ENCODE measurements at places on chromosomes 6 and 20.

- DNase-seq: no peak
Measured at GRCh38 chr20:62227977-62228958, 8.2 kb upstream of the HRH3 start.

GRCh38 chr20:63789836-63790571, 41.1 kb downstream of the ZBTB46 start:
- no peak for DNase-seq

DNA sequence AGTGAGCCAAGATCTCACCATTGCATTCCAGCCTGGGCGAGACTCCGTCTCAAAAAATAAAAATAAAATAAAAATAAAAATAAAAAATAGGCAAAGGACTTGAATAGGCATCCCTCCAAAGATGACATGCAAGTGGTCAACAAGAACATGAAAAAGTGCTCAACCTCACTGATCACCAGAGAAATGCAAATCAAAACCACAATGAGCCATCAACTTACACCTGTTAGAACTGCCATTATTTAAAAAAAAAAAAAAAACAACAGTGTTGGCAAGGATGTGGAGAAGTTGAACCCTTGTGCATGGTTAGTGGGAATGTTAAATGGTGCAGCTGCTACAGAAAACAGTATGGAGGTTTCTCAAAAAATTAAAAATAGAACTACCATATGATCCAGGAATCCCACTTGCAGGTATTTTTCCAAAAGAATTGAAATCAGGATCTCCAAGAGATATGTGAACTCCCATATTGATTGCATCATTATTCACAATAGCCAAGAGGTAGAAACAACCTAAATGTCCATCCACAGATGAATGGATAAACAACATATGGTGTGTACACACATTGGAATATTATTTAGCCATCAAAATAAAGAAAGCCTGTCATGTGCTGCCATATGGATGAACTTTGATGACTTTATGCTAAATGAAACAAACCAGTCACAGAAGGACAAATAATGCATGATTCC, 2.8 kb downstream of the C20orf203 start:
- DNase-seq: no peak

- peak; percentile 85 for DNase-seq
Measured at GRCh38 chr20:44959638-44960102, 527 bp downstream of the TOMM34 start.

DNA sequence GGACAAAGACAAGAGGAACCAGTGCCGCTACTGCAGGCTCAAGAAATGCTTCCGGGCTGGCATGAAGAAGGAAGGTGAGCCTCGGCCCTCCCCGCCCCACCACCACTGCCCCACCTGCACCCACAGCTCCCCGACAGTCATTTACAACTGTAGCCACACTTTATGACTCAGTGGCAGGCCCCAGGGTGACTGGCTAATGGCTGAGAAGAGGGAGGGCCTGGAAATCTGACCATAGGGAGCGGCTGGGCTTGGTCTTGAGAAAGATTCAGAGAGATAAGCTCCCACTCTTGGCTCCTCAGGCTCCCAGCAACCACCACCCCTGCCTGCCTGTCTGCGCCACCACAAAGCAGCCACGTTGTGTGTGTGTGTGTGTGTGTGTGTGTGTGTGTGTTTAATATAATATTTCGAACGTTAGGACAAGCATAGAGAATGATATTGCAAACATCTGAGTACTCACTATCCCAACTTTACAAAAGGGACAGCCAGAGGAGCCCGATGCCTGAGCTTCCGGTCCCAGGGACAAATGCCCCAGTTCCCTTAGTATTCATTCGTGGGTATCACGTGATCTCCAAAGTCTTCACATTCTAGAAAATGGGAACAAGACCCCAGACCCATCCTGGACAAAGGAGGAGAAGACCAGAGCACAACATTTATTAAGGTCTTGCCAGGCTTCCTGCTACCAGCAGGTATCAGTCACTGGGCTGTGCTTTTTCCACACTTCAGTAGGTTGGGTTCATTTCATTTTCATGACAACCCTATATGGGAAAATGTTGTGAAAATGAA, 52.1 kb downstream of the HNF4A start:
- no peak for DNase-seq

DNA sequence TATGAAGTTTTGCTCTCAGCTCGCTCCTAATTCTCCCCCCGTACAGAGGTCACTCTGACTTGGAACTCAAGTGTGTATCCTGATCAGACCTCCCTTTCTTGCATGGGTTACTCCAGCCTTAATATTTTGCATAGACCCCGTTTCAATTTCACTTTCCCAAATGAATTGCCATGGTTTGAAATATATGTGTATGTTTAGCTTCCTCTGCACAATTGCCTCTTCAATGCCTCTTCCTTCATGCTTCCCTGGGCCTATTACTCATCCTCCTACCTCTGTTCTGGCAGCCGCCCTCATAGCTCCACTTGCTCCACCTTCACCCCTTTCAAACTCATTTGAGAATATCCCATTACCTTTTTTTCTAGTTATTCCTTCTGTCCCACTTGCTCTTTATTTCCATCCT, 90.0 kb upstream of the SAMD5 start:
- no peak for DNase-seq

DNA sequence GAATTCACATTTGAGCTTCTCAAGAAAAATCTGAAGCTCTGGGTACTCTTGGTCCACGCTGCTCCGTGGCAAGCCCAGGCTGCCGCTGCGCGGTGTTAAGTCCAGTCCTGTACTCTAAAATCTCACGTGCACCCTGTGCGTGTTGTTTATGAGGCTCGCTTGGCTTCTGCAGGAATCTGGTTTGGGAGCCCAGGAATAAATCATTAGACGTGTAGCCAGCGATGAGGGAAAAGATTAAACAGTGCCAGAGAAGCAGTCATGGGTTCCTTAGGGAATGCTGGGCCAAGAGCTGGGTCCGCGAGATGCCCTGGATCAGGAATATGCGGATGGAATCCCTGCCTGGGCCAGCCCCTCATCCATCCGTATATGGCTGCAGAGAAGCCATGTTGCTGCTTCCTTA, 87.3 kb downstream of the KCNB1 start:
- DNase-seq: no peak

- no peak for DNase-seq
Measured at GRCh38 chr6:114827135-114827534, 484.3 kb upstream of the HS3ST5 start.

DNA sequence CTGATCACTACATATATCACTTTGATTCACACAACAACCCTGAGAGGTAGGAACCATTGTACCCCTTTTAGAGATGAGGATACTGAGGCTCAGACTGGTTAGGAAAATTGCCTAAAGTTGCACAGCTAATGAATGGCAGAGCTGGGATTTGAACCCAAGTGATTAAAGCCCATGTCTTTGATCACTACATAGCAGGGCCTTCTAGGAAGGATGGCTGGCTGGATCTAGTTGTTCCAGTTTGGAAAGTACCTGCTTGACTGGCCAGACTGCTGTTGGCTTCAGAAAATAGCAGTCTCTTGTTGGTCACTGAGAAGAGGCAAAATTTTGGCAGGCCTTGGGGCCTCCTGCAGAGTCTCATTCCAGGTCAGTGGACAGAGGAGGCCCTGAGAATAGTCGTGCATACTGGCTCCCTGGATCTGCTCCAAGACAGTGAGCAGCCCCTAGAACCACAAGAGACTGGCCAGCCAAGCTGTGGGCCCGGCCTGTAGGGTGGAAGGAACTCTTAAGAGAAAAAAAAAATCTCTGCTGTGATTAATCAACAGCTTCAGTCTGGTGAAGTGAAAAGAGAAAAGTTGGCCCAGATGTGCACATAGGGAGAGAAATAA, 17.5 kb downstream of the PPARD start:
- DNase-seq: no peak

DNA sequence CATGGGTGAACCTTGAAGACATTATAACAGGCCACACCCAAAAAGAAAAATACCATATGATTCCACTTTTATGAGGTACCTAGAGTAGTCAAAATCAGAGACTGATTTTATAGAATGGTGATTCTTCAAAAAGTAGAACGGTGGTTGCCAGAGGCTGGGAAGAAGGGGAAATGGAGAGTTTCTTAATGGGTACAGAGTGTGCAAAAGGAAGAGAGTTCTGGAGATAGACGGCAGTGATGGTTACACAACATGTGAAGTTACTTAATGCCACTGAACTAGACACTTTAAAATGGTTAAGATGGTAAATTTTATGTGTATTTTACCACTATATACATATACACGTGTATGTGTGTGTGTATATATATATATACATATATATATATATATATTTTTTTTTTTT, 80.8 kb downstream of the PRND start:
- no peak for DNase-seq

DNA sequence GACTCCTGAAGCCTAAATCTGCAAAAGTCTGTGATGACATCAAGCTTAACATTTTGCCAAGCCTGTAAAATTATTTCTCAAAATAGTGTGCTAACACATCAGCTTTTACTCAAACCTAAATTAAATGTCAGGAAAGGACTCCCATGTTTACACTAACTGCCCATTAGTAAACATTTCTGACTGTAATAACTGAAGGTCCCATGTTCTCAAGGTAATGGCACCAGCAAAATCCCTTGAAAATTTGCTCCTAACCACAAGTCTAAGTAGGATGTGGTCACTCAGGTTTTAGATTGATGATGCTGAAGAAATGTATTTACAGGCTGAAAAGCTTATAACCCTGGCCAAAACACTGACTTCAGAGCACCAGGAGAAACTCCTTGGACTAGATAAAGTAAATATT, 33.0 kb downstream of the BACH2 start:
- DNase-seq: no peak

- no peak for DNase-seq
Measured at GRCh38 chr6:160130729-160131484, 9.3 kb downstream of the SLC22A1 start.

GRCh38 chr20:63495741-63496595, 2.9 kb downstream of the EEF1A2 start:
- peak; percentile 78 for DNase-seq

DNA sequence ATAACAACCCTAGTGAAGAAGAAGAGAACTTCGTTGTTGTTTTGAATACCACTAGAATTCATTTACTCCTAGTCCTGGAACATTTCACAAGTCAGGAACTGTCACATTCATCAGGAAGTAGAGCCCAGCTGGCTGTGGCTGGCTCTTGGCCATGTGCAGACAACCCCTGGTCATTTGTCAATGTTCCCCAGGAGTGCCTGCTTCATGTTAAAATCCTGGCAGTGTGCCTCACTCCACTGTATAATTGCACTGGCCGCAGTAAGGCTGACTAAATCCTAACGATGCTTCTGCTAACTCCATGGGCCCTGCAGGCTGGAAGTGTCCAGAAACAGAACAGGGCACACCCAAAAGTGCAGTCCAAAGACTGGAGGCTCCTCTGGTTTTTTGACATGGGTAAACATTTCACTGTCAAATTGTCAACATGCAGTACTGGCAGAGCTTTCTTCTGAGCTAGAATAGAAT, 41.5 kb upstream of the ADGRF1 start:
- no peak for DNase-seq

DNA sequence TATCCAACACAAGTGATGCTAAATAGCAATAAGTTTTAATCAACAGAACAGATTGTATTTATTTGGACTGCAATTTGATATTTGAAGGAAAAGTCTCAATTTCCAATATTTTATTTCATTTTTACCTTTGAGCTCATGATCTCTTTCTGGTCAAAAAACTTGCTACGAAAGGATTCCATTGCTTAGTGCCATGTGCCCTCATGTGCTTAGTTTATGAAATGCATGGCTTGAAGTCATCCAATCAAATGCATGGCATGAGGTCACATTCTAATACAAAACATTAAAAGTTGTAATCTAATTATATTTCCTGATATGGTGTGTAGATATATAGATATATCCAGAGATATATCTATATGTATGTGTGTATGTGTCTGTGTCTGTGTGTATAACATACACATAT, 321.2 kb upstream of the ADGRB3 start:
- no peak for DNase-seq

DNA sequence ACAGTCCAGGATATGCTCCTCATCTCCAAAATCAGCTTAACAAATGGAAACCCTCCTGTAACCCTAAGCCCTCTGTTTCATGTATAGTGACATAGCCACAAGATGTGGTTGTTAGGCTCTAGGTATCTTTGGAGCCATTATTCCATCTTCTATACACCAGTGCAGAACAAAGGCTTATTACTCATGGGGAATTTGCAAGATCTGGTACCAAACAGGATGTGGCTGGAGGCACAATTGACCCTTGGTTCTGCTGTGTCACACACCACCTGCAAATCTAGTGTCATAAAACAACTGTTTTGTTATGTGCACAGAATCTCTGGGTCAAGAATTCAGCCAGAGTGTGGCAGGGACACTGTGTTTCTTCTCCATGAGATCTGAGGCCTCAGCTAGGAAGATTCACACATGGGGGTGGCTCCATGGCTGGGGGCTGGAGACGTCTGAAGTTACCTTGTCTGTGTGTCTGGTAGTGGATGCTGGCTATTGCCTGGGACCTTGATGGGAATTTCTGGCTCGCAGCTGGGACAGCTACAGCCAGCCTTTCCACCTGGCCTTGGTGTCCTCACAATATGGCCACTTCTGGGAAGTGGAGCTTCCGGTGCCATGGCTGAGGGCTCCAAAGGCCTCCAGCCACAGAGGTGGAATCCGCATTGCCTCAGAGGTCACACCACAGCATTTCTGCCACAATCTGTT, 369.9 kb downstream of the CDH26 start:
- no peak for DNase-seq

GRCh38 chr20:25021336-25021735, 28.8 kb upstream of the APMAP start:
- no peak for DNase-seq

GRCh38 chr6:11231564-11232192, 790 bp downstream of the NEDD9 start:
- DNase-seq: no peak

GRCh38 chr6:7147051-7147671, 39.4 kb downstream of the RREB1 start:
- no peak for DNase-seq

- DNase-seq: no peak
Measured at GRCh38 chr20:50456452-50457324, 53.5 kb upstream of the PTPN1 start.

DNA sequence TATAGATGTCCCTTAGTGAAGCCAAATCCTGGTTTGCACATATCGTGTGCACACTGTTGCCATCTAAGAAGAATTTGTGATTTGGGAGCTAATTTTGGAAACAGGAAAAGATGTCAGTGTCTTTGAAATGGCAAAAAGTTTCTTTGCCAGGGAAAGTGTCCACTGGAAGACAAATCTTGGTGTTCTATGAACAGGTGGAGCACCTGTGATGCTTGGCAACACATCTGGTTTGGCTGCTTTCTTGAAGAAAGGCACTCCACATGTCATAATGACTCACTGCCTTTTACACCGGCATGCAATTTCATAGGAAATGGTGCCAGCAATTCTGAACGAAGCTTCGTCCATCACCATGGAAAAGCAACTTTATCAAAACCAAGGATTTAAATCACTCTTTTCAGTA, 1040.0 kb upstream of the MAP3K7 start:
- DNase-seq: no peak

GRCh38 chr6:34383656-34384320, 8.7 kb downstream of the NUDT3 start:
- no peak for DNase-seq

GRCh38 chr6:88730611-88731011, 232.8 kb downstream of the RNGTT start:
- DNase-seq: no peak

DNA sequence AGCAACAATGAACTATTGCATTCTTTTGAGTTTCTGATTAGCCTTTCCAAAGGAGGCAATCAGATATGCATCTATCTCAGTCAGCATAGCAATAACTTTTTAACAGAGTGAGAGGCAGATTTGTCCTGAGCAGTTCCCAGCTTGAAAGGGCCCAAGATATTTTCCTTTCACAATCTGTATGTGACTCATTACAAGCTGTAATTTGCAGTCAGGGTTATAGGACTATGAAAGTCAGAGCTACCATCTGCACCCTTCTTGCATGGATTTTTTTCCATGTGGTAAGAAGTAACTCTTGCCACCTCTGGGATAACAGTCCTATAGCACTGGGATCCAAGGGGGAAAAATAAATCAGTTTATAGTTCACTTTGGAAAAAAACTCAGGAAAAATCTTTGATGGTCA, 318.2 kb upstream of the RGS17 start:
- no peak for DNase-seq
